ENCODE measurements at places on chromosomes 16 and 17.

- DNase-seq: no peak
These were observed 83.5 kb downstream of the AMFR start for GRCh38 chr16:56341656-56342399.

- DNase-seq: no peak
These were observed 145.7 kb downstream of the RBFOX3 start for GRCh38 chr17:79465011-79465680.

DNA sequence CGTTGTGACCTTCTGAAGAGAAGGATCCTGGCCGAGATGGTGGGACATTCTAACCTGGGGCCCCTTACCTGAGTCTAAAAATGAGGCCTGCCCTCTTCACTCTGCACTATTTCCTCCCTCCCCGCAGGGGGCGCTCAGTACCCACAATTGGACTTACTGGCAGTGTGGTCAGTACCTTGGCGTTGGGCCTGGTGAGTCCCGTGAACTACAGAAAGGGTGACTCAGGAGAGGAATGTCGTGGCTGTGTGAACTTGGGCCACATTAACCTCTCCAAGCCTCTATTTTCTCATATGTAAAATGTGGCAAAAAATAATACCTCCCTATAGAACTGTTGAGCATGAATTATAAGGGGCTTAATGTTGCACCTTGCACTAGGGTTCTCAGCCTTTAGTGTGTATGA is 3.9 kb downstream of the RSAD1 start:
- peak; percentile 78 for DNase-seq

DNA sequence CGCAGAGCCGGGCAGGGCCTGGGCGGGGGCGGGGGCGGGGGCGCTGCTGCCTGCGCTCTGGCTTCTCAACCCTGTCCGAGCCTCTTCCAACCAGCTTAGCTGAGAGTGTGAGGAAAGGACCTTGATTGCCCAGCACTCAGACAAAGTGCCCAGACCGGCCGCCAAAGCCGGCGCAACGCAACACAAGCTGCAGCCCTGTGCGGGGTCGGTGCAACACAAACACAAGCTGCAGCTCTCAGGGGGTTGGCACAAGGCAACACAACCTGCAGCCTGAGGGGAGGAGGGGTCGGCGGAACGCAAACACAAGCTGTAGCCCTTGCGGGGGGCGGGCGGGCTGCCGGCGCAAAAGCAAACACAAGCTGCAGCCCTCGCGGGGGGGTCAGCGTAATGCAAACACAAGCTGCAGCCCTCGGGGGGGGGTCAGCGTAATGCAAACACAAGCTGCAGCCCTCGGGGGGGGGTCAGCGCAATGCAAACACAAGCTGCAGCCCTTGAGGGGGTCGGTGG is 60.0 kb downstream of the KLHDC4 start:
- DNase-seq: no peak

GRCh38 chr17:80260791-80261158 is at the start of gene RNF213:
TSS of gene RNF213 (plus strand) at chr17:80260852. CDS start at chr17:80263682, 2,830 bp downstream.
- DNase-seq: peak; percentile 67

DNA sequence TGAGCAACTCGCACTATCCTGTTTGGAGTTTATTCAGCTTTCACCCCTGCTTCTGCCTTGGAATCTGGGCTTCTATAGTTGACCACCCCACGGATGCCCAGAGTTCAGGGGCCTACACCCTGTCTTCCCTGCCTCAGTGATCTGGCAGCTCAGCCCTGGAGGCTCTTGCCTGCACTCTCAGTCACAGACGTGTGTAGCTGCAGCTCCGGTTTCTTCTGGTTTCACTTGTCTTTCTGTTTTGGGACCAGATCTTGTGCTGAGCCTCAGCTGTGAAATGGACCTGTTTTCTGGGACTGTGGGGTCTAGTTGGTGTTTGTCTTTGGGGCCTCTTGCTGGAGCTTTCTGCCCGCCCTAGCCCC is 5.8 kb downstream of the GPT2 start:
- no peak for DNase-seq

- DNase-seq: no peak
These were observed 1.1 kb upstream of the GNAO1 start for GRCh38 chr16:56190048-56190676.

DNA sequence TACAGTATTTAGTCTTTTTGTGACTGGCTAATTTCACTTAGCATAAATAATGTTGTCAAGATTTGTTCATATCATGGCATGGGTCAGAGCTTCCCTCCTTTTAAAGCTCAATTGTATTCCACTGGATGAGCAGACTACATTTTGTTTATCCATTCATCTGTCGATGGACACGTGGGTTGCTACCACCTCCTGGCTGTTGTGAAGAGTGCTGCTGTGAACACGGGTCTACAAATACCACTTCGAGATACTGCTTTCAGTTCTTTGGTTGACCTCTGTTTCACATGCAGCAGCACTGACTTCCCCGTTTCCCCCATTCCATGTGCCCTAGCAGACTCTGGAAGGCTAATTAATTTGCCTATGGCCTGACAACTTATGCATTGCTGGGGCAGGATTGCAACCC is 285.4 kb downstream of the SHISA9 start:
- DNase-seq: no peak

GRCh38 chr16:57186872-57187854 is 1.0 kb downstream of the RSPRY1 start:
- no peak for DNase-seq

DNA sequence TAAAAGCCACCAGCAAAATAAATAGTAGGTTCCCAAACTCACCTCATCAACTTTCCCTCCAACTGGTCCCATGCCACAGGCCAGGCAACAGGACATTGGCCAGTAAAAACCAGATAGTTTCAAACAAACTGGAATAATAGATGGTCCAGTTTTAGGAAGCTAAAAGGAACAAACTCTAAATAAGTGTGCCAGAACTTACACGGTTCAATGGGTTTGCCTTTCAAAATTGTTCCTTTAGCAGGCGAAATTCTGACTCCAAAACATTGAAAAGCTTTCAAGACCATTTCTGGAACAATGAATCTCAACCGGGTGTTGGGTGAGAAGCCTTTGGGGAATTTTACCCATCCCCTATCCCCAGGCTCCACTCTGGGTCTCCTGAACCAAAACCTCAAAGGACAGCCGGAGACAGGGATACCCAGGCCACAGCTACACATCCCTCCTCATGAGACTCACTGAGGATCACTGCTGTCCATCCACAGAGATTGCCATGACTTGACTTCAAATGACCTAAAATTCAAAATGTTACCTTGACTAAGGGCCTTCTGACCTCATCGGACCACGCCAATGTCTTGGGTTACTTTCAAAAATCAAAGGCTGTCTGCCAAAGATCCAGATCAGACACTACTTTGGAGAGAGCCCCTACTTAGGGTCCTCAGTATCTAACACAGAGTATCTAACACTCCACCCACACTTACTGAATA is 13.0 kb downstream of the AXIN2 start:
- DNase-seq: no peak

- no peak for DNase-seq
These were observed 156.3 kb upstream of the SOX9 start for GRCh38 chr17:71964559-71964958.

DNA sequence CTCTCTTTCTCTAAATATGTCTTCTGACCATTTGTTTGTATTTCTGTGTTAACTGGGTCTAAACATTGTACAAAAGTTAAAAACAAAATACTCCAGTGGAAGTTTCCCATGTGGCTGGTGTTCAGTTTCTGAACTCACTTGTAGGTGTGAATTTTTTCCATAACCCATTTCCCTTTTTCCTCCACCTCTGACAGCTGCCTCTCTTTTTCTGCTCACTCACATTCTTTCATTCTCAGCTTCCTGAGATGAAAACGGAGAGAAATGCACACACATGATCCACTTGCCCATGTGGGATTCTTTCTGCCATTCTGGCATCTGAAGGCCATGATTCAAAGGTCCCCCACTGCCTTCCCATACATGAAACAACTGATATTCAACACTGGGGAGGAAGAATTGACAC is 41.1 kb upstream of the ACSM2B start:
- DNase-seq: no peak

- no peak for DNase-seq
These were observed 102.2 kb upstream of the SDK2 start for GRCh38 chr17:73746314-73747073.

DNA sequence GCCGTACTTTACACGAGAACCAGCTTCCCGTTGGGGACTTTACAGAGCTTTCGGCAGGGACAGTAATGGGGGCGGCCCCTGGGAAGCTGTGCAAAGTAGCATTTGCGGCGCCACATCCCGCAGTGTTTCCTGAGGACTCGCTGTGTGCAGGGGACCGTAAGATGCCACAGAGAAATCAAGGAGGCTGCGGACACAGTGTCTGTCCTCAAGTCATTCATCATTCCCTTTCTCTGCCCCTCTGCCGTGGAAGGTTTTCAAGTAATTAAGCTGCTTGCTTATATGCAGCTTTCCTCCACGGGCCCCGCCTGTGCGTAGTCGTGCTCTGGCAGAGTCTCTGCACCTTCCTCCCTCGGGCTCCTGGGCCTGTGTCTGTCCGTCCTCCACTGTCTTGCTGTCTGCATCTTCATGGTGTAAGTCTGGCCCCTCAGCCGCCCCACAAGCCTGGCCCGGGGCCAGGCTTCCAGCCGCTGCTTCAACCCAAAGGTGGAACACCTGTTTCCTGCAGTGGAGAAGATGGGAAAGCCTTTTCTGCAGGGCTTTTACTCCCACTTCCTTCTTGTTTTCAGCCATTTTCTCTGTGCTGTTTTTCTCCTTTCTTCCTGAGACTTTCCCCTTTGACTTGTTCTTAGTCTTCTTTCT is 216.9 kb upstream of the CHMP6 start:
- no peak for DNase-seq

DNA sequence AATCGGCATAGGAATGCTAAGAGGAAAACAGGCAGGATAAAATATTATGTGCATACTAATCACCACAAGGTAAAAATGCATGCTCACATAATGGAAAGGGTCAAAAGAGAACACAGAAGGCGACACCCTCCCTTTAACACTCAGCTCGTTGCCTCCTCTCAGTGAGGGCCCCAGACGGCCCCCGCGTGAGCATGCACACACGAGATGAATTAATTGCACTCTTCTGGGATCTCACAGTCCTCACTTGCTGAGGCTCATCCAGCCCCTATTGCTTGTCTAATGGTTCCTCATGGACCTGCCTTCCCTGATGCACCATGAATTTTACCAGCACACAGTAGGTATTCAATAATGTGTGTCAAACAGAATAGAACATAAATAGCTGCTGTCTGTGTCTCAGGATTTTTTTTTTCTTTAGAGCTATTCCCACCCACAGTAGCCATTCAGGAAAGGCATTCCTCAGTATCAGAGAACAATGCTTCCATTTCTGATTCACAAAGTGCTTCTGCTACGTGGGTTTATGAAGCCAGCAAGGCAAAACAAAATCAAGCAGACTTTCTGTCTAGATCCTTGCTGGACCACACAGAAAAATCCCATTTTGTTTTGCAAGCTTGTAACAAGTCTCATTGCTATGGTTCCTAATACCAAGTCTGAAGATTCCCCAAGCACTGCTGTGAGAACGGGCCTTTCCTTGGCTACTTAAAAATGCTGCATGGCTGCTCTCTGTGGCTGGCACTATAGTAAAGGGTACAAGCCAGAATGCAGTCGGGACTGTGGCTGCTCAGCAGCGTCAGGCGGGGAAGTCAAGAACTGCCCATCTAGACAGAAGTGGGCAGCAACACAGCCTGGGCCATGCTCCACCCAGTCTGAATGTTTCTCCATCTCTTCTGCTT is 43.6 kb downstream of the TOM1L2 start:
- DNase-seq: no peak

DNA sequence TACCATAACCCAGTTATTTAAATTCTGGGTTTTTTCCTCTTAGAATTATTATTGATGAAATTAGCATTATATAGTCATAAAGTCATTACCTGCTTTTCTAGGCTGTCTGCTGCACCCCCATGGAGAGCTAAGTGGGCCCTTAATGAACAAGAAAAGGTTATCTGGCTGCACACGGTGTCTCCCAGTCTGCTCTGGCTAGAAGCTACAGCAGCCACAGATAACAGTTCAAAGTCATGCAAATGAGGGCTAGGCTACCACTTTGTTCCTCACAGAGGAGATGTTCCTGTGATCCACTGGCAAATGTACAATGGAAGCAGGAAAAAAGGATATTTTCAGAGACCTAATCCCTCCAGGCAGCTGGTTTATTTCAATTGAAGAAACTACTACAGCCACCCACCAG is 112.1 kb downstream of the SNX11 start:
- no peak for DNase-seq

GRCh38 chr17:3635474-3636153 is 436 bp downstream of the SHPK start:
- no peak for DNase-seq

- DNase-seq: no peak
These were observed 65.2 kb downstream of the CYTH1 start for GRCh38 chr17:78716814-78717393.

GRCh38 chr16:81836279-81837054 is 57.4 kb downstream of the PLCG2 start:
- DNase-seq: no peak

GRCh38 chr17:17204041-17204591 is 2.0 kb downstream of the PLD6 start:
- DNase-seq: no peak

- no peak for DNase-seq
These were observed 718 bp downstream of the SAT2 start for GRCh38 chr17:7626956-7627249.

GRCh38 chr17:63555500-63556156 is 5.4 kb downstream of the DCAF7 start:
- DNase-seq: no peak

All from CD4-positive, alpha-beta T cell treated with Interleukin-1 beta for 1 hour (primary cell).